RPMI7951 (cell line): ENCODE measurements at places on chromosomes 3 and 15. TPM values are rescaled to one million over a fixed set of nuclear protein-coding genes. Genes with fewer than 3 reads are reported as not detected.

MED12L gene
- total RNA-seq: 0.10 and 0.12 TPM in 2 replicates

- no peak for DNase-seq
Observed at GRCh38 chr3:25350725-25351114, 77.3 kb upstream of the RARB start.

DNA sequence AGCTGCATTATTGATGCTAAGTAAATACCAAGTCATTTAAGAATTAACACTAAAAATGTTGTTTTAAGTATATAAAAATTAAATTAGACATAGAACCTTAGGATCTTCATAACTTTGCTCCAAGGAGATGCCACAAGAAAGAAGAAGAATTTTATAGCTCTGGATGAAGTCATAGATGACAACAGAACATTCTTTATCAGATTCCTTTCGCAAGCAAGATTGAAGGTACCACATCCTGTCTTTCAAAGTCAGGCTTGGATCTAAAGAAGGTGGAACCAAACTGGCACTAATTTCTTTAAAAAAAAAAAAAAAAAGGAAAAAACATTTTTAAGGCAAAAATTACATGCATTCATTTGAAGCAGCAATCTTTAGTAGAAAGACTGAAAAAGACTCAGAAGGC is 62.5 kb downstream of the POLQ start:
- peak; percentile 28 for DNase-seq

RPUSD2 gene
- total RNA-seq: 12.2 and 13.2 TPM in 2 replicates

GRCh38 chr3:154469585-154469984 is 39.6 kb upstream of the GPR149 start:
- no peak for DNase-seq

DNA sequence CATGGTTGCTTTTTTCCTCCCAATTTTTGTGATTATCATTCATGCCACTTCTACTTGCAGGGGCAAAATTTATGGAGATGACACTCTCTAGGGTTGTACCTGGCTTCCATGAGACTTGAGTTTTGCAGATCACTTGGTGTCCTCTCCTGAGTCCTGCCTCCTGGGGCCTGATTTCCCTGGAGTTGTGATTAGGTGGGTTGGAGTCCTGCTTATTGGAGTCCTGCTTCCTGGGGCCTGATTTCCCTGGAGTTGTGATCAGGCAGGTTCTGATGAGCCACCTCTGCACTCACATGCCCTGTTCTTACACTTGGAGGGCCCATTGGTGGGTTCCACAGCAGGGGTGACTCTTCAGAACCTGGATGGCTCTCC is 102.0 kb downstream of the PDCD6IP start:
- no peak for DNase-seq

- no peak for DNase-seq
Observed at GRCh38 chr3:83226751-83227150, 1465.3 kb upstream of the GBE1 start.

TMEM39A gene
- total RNA-seq: 39.4 and 43.5 TPM in 2 replicates

PYGO1 gene
- 9.7 and 11.3 TPM in 2 replicates for total RNA-seq

- DNase-seq: peak; percentile 77
Observed at GRCh38 chr3:179146911-179147513, 1.1 kb upstream of the PIK3CA start.

CEP19 gene
- total RNA-seq: 9.4 and 11.2 TPM in 2 replicates

- DNase-seq: no peak
Observed at GRCh38 chr15:36753173-36753572, 173.7 kb downstream of the CDIN1 start.

IL12A gene
- total RNA-seq: 0.49 and 0.72 TPM in 2 replicates

- no peak for DNase-seq
Observed at GRCh38 chr15:25882466-25882865, 19.3 kb upstream of the ATP10A start.

SLC25A36 gene
- 37.4 and 49.1 TPM in 2 replicates for total RNA-seq
